ENCODE measurements at places on chromosomes 12 and 14.

- no peak for DNase-seq
Measured at GRCh38 chr14:39276005-39276404, 42.3 kb downstream of the MIA2 start.

- DNase-seq, result no peak
Measured at GRCh38 chr12:26360062-26360461, 164.7 kb downstream of the SSPN start.

- no peak for DNase-seq
Measured at GRCh38 chr12:74725154-74725553, 187.5 kb downstream of the ATXN7L3B start.

- DNase-seq, result no peak
Measured at GRCh38 chr14:100281286-100282082, 24.8 kb downstream of the SLC25A29 start.

DNA sequence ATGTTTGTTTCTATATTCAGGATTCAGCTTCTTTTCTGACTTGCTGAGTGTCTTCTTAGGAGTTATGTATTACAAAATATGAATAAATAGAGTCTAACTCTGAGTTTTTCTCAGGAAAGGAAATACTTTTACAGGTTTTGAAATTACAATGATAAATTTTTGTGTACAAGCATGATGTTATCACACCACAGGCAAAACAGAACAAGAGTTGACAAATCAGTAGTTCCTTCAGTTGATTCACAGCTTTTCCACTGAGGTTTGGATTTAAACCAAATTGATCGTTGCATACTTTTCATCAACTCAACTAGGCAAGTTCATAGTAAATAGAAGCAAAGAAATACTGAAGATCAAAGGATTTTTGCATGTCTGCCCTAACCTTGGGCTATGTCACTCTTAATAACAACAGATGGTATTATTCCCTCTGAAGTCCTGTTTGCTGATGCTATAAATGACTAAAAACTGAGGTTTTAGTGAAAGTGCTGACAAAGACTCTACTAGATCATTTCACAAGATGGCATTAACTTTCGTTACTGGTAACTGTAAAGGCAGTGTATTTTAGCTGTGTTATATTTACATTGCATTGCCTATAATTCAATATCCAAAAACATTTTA lies 520.2 kb downstream of the FLRT2 start:
- DNase-seq, result no peak

GRCh38 chr14:77018785-77019184 lies 9.7 kb downstream of the IRF2BPL start:
- no peak for DNase-seq

DNA sequence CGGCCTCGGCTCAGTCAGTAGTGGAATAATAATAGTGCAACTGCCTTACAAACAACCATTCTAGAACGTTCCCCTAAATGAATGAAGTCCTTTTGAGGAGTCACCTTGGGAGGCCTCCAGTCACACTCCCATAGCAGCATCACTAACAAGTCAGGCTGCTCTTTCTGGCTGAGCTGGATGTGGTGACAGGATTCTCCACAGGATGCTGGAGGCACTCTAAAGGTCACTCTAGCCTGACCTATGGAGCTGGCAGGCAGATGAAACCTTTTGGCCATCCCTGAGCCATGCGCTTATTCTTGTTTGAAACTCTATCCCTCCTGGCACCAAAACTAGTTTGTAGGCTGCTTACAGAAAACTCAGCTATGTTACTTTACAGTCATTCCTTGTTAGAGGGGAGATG lies 17.9 kb upstream of the TFCP2 start:
- no peak for DNase-seq

DNA sequence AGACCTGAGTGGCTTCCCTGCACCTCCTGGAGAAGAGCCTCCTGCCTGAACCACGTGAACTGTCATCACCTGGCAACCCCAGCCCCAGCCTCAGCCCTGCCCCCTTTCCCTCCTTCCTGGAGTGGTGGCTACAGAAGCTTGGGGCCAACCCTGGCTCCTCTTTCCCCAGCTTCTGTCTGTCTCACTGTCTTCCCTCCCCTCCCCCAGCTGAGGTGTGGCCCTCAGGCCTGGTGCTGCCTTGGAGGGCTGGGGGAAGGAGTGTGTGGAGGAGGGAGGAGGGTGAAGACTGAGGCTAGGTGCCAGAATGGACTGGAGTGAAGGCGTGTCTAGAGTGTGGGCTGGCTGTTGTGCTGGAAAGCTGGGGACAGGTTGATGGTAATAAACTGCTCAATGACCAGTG lies 9.7 kb downstream of the NFATC4 start:
- no peak for DNase-seq

GRCh38 chr14:28116716-28117115 lies 649.9 kb upstream of the FOXG1 start:
- no peak for DNase-seq

DNA sequence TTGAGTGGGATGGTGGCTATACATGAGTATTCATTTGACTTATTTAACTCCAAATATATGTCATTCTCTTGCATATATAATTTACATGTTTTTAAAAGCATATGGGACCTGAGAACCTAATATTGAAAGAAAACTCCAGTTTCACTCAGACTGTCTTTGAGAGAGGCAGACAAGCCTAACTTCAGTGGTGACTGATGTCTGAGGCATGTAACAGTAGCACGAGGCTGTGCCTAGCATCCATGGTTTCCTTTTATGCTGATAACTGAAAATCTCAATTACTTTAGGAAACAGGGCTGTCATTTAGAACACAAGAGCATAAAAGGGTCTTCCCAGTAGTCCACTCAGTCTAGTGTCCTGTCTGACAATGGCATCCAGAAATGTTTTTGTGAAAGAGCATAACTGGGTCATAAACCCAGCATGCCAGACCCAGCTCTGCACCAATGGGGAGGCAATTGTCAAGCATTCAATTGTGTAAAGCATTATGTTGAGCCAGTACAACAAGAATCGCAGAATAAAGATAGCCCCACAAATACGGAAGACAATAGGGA lies 24.3 kb downstream of the MAPK1IP1L start:
- no peak for DNase-seq

DNA sequence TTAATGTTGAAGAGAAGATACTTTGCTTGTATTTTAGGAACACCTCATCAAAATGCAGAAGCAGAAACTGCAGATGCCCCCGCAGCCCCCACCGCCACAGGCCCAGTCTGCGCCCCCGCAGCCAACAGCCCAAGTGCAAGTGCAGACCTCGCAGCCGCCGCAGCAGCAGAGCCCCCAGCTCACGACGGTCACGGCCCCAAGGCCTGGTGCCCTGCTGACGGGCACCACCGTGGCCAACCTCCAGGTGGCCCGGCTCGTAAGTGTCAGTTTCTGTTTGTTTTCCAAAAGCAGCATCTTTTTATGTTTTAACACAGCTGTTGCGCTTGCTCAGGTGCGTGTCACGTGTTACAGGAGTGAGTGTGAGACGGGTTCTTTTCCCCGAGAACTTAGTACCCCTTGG lies 79.5 kb downstream of the DDX51 start:
- no peak for DNase-seq

GRCh38 chr12:40382217-40382616 lies 157.4 kb downstream of the LRRK2 start:
- no peak for DNase-seq

DNA sequence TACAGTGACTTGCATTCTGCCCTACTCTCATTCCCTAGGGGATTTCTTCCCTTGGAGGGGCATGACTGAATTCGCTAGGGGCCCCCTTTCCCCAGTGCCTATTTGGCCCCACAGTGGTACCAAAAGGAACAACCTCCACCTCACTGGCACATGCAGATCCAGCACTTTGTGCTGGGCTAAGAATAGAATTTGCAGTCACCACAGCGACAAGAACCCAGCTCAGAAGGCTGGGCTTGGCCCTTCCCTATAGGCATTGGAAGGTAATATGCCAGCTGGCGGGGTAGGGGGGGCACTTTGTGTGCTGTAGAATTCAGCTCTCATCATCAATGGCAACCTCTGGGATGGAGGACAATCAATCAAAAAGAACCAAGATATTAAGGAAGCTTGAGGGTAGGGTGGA lies 13.9 kb downstream of the BAZ2A start:
- no peak for DNase-seq

- DNase-seq, result no peak
Measured at GRCh38 chr12:53660041-53660440, 15.8 kb downstream of the ATP5MC2 start.

- DNase-seq, result no peak
Measured at GRCh38 chr14:32318087-32318795, 10.9 kb upstream of the AKAP6 start.

DNA sequence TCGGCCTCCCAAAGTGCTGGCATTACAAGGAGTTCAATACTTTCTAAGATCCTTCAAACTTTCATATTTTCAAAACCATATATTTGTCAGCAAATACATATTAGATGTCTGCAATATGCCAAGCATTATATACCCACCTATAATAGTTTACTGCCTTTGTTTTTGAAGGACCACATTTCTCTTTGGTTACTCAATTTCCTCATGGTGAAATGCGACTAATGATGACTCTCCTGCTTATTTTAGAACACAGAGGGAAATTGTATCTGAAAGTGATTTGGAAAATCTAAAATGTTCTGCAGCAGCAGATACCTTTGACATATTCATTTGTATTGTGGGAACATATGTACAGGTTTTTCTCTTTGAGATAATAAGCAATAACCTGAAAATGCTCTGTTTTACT lies 2.7 kb upstream of the CNTN1 start:
- DNase-seq, result no peak

GRCh38 chr14:59633486-59633885 lies 56.9 kb upstream of the CCDC175 start:
- DNase-seq, result no peak

GRCh38 chr14:55588259-55588699 lies 8.3 kb downstream of the KTN1 start:
- no peak for DNase-seq

GRCh38 chr14:25017562-25017961 lies 32.4 kb downstream of the STXBP6 start:
- no peak for DNase-seq

- no peak for DNase-seq
Measured at GRCh38 chr14:64095620-64096019, 198.6 kb downstream of the ESR2 start.

DNA sequence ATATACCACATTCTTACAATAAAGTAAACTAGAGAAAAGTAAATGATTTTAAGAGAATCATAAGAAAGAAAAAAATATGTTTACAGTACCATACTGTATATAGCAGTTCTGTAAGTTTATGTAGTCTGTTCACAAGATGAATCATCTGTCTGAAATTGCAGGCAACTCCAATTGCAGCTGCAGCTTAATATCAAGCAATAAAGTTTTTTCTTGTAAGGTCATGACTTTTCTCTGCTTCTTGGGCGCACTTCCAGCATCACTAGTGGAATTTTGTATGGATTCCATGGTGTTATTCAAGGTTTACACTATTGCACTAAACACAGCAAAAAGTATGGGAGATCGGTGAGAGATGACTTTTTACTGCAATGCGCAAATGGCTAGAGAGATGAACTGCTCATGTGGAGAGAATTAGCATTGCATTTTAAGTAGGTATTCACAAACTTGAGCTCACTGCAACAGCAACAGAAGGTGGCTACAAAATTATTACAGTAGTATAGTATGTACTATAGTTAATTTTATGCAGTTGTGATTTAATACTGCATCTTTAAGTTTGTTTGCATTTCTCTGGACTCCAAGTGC lies 445.4 kb upstream of the OR4E1 start:
- DNase-seq, result no peak

DNA sequence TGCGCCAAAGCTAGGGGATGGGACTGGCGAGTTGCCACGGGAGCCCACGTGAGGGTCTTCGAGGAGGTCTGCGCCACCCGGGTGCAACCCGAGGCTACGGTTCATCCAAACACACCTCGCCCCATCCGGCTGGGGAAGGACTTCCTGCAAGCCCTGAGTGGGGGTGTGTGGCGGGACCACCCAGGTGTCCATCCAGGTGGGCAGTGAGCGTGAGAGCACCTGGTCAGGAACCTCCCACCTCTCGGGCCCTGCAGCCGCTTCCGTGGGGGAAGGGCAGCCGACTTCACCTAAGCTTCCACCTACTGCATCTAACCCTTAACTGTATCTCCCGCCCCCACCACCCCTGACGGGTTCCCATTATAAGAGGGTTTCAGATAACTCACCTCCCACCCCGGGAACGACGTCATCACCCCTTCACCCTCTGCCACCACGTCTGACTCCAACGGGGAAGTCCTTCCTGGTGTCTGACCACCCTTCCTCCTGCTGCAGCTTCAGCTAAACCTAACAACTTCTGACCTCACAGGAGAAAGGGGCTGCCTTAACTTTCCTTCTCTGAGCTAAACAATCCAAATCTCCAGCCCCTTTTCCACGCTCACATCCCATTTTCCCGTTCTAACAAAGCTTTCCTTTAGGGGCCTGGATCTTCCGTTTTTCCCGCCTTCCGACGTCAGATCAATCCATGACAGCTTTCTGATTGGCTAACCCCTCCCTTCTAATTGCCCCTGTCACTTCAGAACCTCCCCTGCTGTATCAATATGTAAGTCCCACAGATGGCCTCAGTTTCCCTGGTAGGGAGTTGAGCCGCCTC lies 27.4 kb upstream of the SMUG1 start:
- DNase-seq, result peak; percentile 49

GRCh38 chr14:100962494-100962893 lies 59.0 kb upstream of the RTL1 start:
- DNase-seq, result no peak

DNA sequence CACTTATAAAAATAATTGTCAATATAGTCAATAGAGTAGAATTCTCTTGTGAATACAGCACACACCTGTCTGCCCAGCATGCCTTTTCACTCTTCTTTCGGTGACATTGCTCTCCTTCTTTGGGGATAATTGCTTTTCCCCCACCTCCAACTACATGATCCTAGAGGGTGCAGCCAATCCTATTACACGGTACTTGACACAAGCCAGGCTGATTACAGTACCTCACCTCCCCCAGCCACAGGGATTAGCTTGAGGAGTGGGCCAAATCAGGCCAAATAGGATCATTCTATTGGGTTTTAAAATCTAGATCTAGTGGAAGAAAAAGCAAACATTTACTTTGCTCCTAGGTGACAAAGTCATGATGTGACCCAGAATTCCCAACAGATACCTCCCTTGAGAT lies 16.8 kb upstream of the NFYB start:
- no peak for DNase-seq

DNA sequence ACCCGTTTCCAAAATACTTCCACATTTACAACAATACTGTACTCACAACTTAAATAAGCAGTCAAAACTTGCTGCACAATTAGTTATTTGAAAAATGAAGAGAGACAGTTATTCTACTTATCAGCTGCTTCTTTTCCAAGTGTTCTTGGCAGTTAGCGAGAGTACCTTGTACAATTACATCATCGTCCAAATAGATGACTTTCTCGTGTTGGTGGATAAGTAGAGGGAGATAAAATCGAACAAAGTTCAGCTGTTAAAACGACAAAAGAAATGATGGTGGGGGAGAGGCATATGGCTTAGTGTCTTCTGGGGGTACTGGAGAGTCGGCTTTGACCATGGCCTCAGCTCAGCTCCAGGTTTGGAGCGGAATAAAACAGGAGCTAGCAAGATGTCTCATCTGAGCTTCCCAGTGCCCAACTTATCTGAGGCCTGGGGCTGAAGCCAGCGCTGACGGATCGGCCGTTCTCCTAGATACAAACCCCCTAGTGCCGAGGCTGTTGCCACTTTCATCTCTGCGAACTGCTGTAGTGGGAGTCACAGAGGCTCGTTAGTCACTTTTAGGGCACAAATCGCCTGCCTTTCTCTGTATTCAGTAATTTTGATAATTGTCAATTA lies 31.7 kb downstream of the TDG start:
- no peak for DNase-seq

- no peak for DNase-seq
Measured at GRCh38 chr14:48586099-48586498, 910.7 kb upstream of the MDGA2 start.

Data from CD4-positive, alpha-beta T cell treated with Interleukin-4 for 1 hour (primary cell).